ENCODE measurements at places on chromosomes 7 and 10. TPM values are rescaled to one million over a fixed set of nuclear protein-coding genes. Genes with fewer than 3 reads are reported as not detected.

GRCh38 chr10:131743190-131744151 is 157.3 kb upstream of the PPP2R2D start:
- peak; percentile 29 for DNase-seq

GRCh38 chr10:121942749-121943416 is 15.1 kb upstream of the ATE1 start:
- peak; percentile 64 for DNase-seq

DNA sequence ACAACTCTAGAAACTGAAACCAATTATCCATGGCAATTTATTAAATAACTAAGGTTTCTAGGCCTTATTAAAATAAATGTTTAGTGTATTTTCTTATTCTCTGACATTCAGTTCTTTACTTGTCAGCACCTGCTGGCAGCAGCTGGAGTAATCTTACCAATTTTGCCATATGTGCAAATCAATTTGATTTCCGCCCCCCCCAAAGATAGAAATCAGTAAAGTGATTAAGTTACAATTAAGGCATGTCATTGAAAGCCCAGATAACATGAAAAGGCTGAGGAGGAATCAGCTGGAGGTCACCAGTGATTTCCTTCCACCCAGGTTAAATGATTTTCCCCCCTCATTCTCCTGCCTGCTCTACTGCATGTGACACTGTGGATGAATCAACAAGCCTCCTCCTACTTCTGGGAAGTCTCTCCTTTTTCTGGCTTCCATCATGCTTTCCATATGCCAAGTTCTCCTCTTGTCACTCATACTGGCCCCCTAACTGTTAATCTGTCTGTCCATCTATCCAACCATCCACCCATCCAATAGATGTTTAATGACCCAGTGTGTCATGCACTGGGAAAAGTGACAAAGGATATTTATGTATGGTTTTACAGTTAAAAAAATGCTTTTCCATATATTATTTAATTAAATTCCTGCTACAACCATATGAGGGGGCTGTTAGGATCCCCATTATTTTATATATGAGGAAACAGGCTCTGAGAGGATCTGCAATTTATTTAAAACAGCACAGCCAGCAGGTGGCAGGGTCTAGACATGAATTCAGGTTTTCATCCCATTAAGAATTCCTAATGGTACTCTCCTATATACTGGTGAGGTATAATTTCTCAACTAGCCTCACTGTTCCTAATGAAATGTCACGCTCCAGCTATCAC is 116.5 kb downstream of the ATXN7L1 start:
- peak; percentile 39 for DNase-seq

DNA sequence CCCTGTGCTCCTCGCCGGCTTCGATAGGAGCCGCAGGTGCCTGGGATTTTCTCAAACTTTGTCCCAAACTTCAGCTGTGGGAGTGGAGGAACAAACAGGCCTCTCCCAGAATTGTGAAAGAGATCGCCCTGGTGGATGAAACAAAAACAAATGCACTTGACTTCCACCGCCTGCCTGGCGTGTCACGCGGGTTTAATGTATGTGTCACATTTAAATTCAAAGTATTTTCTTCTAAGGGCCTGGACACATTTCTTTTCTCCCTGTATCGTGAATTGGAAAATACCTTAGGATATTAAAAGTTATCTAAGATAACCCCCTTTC is 694 bp upstream of the WASL start:
- DNase-seq, result no peak

DNA sequence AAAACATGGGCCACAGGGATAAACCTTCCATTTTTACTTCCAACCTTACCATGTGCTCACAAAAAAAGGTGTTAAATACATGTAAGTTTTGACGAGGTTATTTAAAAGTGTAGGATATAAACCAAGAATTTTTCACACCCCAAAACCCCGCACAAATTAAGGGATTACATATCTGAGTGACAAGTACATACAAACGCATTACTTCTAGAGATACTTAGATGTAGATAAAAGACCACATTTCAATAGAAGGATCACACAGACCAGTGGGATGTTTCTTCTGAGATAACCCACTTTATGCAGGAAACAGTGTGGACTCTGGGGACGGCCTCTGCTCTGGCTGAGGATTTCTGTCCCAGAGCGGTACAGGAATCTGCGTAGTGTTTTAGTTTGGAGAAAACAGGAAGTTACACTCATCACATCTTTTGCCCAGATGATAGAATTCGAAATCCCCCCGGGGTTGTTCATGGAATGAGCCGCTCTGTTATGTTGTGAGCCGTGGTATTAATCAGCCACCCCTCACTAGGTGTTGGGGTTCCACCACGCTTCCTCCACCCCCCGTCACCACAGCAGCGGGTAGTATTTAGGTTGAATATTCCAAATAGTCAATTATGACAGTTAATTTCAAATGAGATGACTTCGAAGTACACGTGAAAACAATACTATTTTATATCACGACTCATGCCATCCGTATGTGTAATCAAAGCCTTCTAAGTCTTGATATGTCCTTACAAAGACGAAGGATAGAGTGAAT is 1.3 kb upstream of the CUL1 start:
- peak; percentile 63 for DNase-seq

- DNase-seq, result peak; percentile 22
Measured at GRCh38 chr10:48463318-48464003, 141.4 kb downstream of the ARHGAP22 start.

DNA sequence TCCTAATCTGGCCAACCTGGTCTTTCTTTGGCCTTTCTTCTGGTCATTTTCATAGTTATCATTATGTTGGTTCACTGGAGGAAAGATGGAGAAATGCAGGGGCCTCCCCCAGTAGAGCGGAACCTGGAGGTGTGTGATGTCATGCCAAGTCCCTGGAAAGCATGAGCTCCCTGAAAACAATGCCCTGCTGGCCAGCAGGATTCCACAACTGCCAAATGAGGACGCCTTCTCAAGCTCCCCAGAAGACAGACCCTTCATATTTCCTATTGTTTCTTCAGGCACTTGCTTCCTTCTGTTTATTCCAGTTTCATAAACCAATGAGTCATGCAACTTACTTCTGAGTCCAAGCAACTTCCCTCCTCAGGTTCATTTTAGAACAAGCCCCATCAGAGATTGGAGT is 339.0 kb downstream of the GATA3 start:
- no peak for DNase-seq

DNA sequence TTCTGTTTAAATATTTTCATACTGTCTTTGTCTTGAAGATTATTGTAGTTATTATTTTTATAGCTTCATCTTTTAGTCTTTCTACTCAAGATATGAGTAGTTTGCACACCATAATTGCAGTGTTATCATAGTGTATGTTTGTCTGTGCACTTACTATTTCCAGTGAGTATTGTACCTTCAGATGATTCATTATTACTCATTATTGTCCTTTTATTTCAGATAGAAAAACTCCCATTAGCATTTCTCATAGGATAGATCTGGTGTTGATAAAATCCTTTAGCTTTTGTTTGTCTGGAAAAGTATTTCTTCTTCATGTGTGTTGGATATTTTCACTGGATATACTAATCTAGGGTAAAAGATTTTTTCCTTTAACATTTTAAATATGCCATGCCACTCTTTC is 646.2 kb upstream of the GRM3 start:
- DNase-seq, result no peak

GRCh38 chr7:121329191-121330052 is 622 bp downstream of the WNT16 start:
- no peak for DNase-seq

DNA sequence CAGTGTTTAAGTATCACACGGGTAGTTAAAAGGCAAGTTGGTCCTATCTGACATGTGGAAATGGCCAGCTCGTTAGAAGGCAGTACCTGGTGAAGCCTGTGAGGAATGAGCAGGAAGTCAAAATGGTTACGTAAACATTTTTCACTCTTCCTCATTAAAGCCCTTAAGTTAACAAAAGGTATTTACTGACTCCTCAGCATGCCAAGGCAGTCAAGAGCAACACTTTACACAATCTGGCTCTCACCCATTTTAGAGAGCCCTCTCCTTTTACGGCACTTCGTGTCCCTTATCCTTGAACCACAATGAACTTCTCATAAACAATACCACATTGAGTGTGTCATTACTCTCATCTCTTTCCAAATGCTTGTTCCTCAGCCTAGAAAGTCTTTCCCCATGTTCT is 11.0 kb upstream of the RSBN1L start:
- no peak for DNase-seq

- no peak for DNase-seq
Measured at GRCh38 chr10:125155101-125155500, 5.3 kb downstream of the CTBP2 start.

- no peak for DNase-seq
Measured at GRCh38 chr10:98538472-98538871, 91.7 kb upstream of the HPS1 start.

- no peak for DNase-seq
Measured at GRCh38 chr10:35928748-35929147, 286.7 kb upstream of the FZD8 start.

DNA sequence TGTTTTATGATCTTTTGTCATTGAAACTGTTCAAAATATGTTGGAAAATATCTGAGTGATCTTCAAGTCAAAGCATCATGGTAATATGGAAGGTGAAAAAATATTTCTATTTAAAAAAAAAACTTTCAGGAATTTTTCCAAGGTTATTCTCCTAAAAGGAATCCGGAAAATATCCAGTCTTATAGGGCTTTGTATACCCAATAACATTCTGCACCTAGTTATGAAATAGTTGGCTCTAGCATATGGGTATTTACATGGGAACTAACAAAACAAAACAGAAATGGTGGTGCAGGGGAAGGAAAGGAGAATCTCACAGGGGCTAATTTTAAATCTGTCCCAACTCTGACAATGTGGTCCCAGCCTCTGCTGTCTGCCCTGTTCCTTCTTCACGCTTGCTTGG is 167.1 kb upstream of the RHEB start:
- DNase-seq, result no peak

GRCh38 chr7:19119870-19120486 is 2.5 kb upstream of the TWIST1 start:
- no peak for DNase-seq

- DNase-seq, result no peak
Measured at GRCh38 chr7:142359694-142360279, 101.9 kb upstream of the PRSS58 start.

The PGAM2 gene
- 248 TPM for polyA plus RNA-seq

The PTF1A gene
- not detected for polyA plus RNA-seq

The MRPS33 gene
- 72.3 TPM for polyA plus RNA-seq

The LLCFC1 gene
- 0.42 TPM for polyA plus RNA-seq
